ENCODE measurements at places on chromosomes 6 and 20. TPM values are rescaled to one million over a fixed set of nuclear protein-coding genes. Genes with fewer than 3 reads are reported as not detected.

ULBP1 gene
- 0.81 TPM for total RNA-seq

SLC16A10 gene
- 1.9 TPM for total RNA-seq

SH3BGRL2 gene
- 6.7 TPM for total RNA-seq

CAGE1 gene
- not detected for total RNA-seq

OVOL2 gene
- not detected for total RNA-seq

OPN5 gene
- total RNA-seq, result not detected

FAM162B gene
- total RNA-seq, result not detected

LAMA2 gene
- 6.3 TPM for total RNA-seq

BFSP1 gene
- total RNA-seq, result 8.6 TPM

HLA-A gene
- total RNA-seq, result 466 TPM

SIRPD gene
- not detected for total RNA-seq

CDSN gene
- not detected for total RNA-seq

OXT gene
- total RNA-seq, result not detected

GPR31 gene
- not detected for total RNA-seq

PKIG gene
- 52.0 TPM for total RNA-seq

ARHGAP40 gene
- total RNA-seq, result 1.5 TPM

ARHGAP18 gene
- 21.2 TPM for total RNA-seq

SOBP gene
- 0.98 TPM for total RNA-seq

AK9 gene
- 0.33 TPM for total RNA-seq

ASIP gene
- not detected for total RNA-seq

HLA-G gene
- total RNA-seq, result not detected

ANGPT4 gene
- not detected for total RNA-seq

ANKRD66 gene
- not detected for total RNA-seq

DEFB132 gene
- total RNA-seq, result not detected

NRSN2 gene
- total RNA-seq, result 114 TPM

NDUFAF5 gene
- total RNA-seq, result 10.8 TPM

GABRR1 gene
- total RNA-seq, result not detected

PRICKLE4 gene
- 1.3 TPM for total RNA-seq

CD93 gene
- total RNA-seq, result not detected

WFDC12 gene
- total RNA-seq, result not detected

GMPR gene
- total RNA-seq, result 2.4 TPM

PNLDC1 gene
- not detected for total RNA-seq

ENPP4 gene
- 4.2 TPM for total RNA-seq
